ENCODE measurements at places on chromosomes 13 and 19.

GRCh38 chr19:7067716-7068115 is 1.8 kb upstream of the ZNF557 start:
- no peak for DNase-seq

DNA sequence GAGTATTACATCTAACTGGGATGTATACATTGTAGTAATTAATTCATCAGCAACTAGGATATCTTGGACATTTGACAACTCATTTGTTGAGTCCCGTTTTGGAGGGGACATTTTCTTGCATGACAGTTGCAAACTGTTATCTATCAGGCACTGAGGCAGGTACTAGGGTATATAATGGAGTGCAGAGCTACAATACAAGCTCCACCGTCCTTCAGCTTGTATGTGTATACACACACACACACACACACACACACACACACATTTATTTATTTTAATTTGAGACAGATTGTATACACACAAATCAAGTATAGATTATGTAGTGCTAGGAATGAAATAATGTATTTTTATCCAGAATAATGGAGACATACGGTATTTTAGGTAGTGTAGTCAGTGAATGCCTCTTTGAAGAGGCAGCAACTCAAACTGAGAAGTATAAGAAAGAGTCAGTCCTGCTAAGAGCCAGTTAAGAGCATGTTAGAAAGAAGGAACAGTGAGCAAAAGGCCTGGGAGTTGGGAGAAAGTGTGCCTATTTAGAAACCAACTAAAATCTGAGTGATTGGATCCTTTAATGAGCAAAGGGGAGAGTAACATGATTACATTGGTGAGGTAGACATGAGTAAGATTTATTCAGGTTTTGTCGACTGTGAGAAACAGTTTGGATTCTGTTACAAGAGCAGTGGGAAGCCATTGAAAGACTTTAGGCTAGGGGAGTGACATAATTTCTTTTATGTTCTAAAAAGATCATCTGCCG is 74.5 kb downstream of the NBEA start:
- no peak for DNase-seq

DNA sequence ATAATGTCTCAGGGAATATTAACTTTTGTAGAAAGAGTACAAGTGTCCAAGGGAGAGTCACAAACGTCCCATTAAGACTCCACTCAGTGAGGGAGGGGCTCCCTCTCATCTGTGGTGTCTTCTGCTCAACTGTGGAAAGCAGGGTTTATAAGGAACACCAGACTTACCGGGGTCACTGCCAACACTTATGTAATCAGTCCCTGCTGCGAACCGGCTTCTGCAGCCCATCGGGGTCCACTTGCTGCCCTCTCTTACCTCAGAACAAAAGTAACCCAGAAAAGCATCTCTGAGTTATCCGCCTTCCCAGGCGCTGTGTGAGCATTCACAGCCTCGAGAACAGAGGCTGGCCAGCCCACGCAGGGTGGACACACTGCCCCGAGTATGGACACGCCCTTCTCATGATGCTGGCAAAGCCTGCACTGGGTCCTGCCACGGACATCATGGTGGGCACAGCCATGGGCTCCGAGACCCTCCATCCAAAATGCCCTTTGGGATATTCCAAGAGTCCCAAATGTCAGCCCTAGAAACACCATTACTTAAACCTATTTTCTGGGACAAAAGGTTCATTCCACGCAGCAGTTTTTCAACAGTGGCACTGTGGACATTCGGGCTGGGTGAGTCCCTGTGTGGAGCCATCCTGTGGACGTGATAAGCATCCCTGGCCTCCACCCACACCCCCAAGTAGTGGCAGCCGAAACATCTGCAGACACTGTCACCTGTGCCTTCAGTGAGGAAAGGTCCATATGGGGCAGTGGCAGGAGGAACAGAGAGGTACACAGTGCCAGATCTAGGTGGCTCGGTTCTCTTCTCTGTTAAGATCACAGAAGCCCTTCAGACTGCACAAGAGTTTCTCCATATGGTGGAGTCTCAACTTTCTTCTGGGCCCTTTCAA is 63.9 kb downstream of the STK24 start:
- no peak for DNase-seq

GRCh38 chr19:49362048-49362928 is at the start of gene TEAD2:
Gene TEAD2 (minus strand): TSS chr19:49362416. CDS start chr19:49360075, 2,341 bp downstream.
- no peak for DNase-seq

DNA sequence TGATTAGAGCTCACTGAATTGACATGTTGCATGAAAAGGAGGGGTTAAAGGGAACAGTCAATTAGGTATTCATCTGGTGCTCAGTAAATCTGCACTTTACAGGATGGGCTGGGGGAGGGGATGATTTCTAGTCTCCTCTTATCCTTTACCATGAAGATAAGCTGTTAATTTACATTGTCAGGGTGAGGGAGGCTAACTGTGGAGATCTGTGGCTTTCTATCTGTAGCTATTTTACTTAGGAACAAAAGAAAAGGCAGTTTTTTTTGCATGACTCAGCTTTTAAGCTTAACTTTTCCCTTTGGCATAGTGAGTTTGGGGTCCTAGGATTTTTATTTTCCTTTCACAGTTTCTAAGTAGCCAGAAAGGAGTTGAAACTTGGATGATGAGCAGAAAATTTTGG is 253.3 kb downstream of the LMO7 start:
- no peak for DNase-seq

DNA sequence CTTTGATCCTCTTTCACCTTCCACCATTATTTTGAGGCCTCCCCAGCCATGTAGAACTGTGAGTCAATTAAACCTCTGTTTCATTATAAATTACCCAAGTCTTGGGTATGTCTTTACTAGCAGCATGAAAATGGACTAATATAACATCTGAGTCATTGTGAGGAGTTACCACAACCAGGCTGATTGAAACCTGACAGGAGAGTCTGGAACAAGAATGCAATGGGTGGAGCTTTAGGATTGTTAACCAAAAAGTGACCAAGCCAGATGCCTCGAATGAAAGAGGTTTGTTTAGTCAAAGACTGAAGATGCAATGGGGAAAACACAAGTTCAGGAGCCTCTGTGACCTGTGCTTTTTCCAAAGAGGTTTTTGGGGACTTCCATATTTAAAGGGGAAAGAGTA is 659.0 kb downstream of the SLITRK6 start:
- no peak for DNase-seq

DNA sequence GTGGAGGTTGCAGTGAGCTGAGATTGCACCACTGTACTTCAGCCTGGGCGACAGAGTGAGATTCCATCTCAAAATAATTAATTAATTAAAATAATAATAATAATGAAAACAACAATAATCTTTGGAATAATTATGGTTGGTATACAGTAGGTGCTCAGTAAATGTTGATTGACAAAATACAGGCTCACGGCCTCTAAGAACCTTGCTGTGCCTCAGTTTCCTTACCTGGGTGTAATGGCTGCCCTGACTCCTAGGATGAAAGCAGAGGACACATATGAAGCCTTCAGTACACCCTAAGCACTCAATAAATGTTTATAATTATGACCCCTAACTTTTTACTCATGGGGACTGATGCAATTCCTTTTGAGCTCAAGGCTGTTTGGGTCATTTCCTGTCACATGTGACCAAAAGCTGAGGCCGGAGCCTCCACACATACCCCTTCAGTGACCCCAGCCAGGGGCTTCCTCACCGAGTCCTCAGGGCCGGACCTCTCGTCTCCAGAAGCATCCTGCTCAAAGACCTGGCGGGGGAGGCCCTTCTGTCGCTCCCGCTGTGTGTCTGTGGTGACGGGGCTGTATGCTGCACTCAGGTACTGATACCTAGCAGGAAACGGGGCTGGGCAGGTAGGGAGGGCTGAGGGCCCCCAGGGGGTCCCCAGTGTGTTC is 10.5 kb downstream of the DOCK6 start:
- no peak for DNase-seq

DNA sequence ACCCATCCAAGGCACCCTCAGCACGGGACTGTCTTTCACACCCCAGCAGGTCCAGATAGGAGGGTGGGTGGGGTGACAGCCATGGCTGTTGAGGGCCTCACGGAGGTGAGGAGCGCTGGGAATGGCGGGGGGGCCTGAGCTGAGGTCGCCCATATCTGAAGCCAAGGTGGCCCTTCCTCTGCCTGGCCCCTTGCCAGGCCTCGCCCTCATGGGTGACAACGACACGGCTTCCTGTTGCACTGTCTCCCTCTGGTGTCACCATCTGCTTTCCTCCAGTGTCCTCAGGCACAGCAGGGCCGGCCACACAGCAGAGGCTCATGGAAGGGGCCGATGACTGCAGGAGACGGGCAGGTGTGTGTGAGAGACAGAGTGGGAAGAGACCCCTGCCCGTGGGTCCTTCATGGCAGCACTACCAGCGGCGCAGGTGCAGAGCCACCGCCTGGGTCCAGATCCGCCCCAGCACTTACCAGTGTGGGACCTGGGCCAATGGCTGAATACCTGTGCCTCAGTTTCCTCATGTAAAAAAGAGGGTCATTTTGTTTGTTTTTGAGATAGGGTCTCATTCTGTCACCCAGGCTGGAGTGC is 8.1 kb upstream of the NKPD1 start:
- DNase-seq: no peak

DNA sequence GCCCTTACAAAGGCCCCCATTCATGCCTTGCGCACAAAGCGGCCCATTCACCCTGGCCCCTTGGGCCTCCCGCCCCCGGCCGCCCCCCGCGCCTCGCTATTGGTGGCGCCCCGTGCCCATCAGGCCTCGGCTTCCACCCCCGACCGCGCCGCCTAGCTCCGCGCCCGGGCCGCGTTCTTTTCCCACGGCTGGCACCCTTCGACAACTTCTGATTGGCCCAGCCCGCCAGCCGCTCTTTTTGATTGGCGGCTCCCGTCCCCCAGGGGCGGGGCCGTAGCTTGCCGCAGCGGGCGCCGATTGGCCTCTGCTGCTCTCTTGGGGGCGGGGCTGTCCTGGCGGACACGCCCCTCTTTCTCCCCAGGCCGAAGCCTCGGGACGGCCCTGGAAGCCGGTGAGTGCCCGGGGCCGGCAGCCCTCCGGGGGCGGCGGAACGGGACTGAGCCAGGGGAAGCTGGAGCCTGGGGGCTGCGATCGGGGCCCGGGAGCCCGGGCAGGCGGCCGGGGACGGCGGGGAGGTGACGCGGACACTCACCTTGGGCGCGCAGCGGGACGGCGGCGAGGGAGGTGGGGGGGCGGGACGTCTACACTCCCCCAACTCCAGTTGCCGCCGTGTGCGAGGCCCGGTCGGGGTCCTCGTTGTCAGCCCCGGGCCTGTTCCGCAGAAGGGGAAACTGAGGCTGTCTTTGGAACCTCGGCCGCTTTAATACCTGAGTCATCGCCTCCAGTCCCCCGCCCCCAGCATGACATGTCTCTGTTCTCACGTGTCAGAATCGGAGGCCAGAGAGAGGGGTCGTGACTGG is at the start of gene MYH14:
Gene MYH14, plus strand, starts transcription at position 342 of the 800 bp plus-strand sequence. CDS start 6,744 bp downstream, outside the sequence.
- DNase-seq: no peak

- peak; percentile 23 for DNase-seq
Observed at GRCh38 chr13:28492569-28493367, 2.2 kb downstream of the FLT1 start.

GRCh38 chr19:47267350-47267759 is 7.3 kb upstream of the INAFM1 start:
- DNase-seq: no peak

DNA sequence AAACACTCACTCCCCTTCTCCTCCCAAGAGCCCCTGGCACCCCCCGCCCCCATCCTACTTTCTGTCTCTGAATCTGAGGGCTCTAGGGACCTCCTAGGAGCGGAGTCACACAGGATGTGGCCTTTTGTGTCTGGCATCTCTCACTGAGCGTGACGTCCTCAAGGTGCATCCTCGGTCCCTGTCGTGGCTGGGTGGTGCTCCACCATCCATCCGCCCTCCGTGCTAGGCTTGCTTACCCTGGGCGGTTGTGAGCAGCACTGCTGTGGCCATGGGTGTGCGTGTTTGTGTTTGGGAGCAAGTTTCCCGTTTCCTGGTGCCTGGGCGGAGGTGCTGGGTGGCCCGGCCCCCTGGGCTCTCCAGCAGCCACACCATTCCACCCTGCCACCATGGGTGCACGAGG is 12.2 kb downstream of the PLEKHJ1 start:
- DNase-seq: no peak

- no peak for DNase-seq
Observed at GRCh38 chr13:22027566-22027965, 356.7 kb downstream of the FGF9 start.

DNA sequence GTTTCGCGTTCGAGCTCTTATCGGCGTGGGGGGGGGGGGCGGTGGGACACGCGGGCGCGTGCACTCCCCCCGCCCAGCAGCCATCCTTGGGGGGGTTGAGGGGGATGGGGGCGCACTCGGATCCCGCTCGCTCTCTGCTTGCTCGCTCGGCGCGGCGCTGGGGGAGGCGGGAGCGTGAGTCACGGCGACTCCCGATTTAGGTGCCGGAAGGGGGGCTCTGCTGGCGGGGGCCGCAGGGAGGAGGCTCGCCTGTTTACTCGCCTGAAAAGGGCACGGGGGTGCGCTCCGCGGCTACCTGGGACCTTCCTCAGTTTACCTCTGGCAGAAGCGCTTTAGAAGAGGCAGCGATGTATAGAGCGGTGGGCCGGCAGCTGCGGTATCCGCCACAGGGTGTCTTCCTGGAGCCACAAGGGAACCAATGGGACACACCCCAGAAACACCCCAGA is 1.1 kb upstream of the PDE4A start:
- peak; percentile 52 for DNase-seq

DNA sequence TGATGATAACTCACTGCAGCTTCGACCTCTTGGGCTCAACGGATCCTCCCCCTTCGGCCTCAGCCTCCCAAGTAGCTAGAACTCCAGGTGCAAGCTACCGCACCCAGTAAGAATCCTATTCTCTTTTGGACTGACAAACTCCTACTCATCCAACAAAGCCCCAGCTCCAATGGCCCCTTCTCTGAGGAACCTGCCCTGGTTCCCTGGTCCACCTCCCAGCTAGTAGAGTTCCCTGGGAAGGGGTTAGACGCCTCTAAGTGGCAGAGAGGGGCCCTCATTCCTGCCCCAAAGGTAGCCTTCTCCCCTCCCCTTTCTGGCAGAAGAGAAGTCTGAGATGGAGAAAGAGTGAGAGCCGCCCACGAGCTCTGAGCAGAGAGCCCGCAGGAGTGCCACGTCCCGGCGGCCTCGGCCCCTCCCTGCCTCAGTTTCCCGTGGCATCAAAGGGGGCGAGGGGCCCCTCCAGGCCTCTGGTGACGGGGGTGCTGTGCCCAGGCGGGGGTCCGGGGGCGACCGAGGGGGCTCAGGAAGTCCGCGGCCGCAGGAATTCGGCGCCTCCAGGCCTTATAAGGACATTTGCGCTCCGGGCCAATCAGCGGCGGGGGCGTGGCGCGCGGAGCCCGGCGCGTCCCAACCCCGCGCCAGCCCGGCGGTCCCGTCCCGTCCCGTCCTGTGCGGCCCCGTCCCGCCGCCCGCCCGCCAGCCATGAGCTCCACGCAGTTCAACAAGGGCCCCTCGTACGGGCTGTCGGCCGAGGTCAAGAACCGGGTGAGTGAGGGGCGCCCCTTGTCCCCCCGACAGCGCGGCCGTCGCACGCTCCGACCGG is at the start of gene CNN2:
Gene CNN2, plus strand, starts transcription at position 649 of the 823 bp plus-strand sequence. Its CDS starts 54 bp downstream, at position 703.
- DNase-seq: peak; percentile 57

DNA sequence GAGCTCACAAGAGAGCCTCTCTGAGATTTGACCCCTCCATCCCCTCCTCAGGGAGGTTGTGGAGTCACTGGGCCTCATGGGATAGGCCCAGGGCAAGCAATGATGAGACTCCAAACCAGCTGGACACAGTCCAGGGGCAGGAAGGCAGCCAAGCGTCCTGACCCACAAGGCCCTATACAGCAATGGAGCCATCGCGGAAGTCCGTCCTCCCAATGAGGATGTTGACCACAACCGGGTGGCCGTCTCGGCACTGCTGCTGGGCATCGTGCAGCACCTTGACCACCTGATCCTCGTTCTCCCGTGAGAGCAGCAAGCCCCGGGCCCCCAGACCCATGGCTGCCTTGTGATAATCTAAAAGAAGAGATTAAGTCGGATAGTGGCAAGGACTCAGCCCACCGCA is 7.9 kb downstream of the SYDE1 start:
- no peak for DNase-seq
